Hepatocyte (in vitro differentiated cells): ENCODE measurements at places on chromosomes 1 and 21.

- DNase-seq, result no peak
Observed at GRCh38 chr21:31945141-31945540, 72.3 kb downstream of the HUNK start.

- peak; percentile 70 for DNase-seq
Observed at GRCh38 chr1:31181515-31182343, 58.0 kb downstream of the NKAIN1 start.

- no peak for DNase-seq
Observed at GRCh38 chr1:184582411-184582810, 172.2 kb downstream of the EDEM3 start.

GRCh38 chr1:15501208-15502032, 22.6 kb downstream of the CASP9 start:
- peak; percentile 78 for DNase-seq

DNA sequence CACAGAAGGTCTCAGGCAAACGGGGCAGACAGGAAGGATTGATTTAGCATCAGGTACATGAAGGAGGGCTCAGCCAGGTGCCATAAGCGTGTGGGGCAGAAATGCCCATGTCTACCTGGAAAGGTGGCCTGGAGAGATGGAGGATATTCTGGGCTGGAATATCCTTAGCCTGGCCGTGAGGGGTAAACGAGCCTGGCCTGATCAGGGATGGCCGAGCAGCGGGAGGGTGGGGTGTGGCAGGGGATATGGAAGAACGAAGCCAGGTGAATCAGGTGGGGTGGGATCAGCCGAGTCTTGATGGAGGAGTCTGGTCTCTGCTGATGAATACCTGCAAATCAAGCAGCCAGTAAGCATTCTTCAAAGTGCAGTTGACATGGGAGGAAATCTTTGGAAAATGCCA, 35.5 kb upstream of the TTC22 start:
- no peak for DNase-seq

GRCh38 chr1:60740154-60740553, 342.2 kb upstream of the NFIA start:
- DNase-seq, result no peak

- DNase-seq, result no peak
Observed at GRCh38 chr1:177181280-177181630, 10.5 kb downstream of the BRINP2 start.

DNA sequence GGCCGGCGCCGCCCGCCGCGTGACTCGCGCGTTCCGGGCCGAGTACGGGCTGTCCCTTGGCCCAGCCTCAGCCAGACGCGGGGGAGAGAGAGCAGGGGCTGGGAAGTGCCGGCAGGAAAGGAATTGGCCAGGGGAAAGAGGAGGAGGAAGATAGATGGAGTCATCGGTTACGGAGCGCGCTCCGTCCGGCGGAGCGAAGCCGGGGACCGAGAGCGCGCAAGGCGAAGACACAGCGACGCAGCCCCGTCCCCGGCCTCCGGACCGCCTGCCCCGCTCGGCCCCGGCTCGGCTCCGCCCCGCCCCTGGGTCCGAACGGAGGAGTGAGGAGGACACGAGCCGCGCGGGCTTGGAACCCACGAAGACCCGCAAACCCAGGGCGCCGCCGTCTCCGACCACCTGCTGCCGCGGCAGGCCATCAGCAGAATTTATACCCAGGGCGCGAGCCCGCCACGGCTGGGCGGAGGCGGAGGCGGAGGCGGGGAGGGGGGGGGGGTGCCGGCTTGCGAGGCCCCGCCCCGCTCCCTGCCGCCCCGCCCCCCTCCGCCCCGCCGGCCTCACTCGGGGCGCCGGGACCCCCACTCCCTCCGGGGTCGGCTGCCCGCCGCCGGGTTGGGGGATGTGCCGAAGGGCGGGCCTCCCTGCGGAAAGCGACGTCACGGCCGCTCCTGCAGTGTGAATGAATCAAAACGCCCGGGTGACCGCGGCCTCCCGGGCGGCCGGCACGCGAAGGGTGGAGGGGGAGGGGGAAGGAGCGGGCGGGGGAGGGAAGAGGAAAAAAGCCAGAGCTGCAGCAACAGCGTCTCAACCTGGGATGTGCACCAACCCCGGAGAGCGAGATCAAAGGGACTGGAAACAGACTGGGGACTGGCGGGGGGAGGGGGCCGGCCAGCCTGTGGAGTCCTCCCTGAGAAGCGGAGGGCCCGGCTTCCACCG, at the start of gene LHX4:
Gene LHX4, plus strand, starts transcription at position 782 of the 933 bp plus-strand sequence. CDS start 266 bp downstream, outside the sequence.
- DNase-seq, result peak; percentile 41

DNA sequence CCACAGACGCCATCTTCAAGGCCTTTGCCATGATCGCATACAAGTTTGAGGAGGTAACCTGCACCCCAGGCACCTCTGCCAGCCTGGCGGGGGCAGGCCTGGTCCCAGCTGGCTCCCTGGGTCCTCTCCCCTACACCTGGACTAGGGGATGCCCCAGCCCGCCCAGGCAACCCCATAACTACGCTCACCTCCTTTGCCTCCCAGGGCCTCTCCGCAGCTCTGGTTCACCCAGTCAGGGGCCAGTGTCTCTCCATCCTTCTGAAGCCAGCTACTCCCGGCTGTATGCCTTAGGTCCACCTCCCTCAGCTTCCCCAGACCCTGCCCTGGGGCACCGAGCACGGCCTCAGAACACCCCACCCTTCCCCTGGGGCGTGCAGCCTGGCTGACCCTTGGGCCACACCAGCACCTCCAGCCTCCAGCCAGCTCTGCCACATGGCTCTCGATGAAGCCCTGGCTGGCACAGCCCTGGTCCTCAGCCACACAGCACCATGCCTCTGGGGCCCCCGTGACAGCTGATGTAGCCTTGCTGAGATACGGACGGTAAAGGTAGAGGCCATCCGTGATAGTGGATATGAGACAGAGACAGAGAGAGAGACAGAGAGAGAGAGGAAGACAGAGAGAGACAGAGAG, 80.4 kb upstream of the COL6A1 start:
- no peak for DNase-seq

DNA sequence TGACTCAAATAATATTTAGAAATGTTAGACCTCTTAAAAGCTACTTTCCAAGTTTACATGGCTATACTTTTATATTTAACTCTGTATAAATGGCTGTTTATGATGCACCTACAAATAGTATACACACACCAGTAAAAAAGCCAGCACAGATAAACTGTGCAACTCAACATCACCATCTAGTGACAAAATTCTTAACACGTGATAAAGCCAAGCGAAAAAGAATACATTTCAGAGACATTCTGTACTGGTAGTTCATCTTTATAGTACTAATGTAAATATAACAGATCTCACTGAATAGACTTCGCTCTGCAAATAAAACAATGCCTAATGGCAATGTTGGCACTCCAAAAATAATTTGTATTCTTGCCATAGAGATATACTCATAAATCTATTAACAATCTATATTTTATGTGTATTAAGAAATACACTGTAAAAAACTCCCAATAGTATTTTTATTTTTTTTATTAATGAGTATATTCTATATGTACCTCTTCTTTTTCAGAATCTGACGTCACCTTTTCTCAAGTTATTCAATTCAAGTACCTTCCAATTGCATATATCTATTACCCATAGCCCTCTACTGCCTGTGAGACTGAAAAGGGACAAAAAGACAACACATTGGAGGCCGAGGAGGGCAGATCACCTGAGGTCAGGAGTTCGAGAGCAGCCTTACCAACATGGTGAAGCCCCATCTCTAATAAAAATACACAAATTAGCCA, 100.2 kb downstream of the DPYD start:
- peak; percentile 31 for DNase-seq

DNA sequence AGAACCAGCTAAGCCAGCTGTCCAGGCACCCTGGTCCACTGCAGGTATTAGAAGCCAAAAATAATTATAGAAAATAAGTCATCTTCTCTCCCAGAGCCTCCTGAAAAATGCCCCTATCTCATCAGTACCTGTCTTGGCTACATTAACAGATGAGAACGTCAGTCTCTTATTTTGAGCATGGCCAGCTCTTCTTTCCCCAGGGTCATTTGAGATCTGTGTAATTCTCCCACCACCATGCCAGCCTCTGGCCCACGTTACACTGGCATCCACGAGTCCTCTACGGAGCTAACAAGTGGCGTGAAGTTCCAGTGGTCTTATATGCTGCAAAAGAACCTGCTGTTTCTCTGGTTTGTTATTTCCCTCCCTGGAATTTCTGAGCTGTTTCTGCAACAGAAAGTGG, 118.0 kb downstream of the ATP5PO start:
- DNase-seq, result no peak

DNA sequence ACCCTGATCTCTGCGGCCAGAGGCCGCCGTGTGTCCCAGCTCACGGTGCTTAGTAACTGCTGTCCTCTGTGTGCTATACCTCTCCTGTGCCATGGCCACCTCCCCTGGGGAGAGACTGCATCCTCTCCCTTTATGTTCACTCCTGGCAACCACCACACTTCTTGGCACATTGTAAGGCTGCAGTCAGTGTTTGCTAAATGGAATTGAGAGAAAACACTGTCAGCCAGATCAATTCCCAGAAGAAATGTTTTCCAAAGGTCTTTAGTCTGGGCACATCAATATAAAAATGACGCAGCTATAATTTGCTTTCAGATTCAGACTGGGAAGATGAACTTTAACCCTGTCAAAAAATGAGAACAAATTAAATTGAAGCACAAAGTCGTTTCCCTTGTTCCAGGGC, 96.8 kb downstream of the BEND5 start:
- DNase-seq, result no peak

DNA sequence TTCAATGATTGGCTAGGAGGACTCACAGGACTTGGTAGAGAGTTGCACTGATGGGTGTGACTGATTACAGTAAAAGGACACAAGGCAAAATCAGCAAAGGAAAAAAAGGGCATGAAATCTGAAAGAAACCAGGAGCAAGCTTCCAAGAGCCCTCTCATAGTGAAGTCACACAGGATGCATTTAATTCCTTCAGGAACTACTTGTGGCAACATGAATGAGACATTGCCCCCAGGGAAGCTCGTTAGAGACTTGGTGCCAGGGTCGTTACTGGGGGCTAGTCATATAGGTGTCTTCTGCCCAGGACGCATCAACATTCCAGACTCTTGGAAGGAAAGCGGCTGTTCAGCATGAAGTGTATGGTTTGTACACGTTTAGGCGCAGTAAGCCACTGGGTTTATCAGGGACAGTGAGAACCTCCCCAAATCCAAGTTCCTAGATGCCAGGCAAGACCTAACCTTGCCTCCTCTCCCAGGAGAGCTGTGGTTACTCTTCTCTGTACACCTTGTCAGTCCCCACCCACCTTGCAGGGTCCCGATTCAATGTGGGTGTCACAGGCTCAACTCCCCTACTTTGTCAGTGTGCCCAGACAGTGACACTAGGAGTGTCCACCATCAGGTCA, 26.0 kb upstream of the C2CD2 start:
- no peak for DNase-seq
